ENCODE measurements at places on chromosomes 3 and 15.

GRCh38 chr3:126782536-126782935 lies 78.5 kb downstream of the CHCHD6 start:
- DNase-seq = no peak

DNA sequence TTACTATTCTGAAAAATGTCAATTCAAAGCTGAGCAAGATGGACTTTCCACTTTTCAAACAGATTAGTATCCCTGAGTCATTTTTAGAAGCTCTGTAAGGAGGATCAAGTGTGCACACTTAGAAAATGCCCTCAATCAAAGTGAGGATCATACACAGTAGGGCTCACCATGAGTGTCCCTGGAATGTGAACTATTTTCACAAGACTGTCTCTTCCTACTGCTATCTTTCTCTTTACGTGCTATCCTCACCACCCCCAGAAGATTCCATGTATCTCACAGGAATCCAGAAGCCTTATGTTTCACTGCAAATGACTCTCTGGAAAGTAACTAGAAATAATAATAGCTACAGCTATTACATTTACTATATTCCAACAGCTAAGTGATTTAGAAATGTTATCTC lies 349.9 kb upstream of the TGFBR2 start:
- DNase-seq = no peak

DNA sequence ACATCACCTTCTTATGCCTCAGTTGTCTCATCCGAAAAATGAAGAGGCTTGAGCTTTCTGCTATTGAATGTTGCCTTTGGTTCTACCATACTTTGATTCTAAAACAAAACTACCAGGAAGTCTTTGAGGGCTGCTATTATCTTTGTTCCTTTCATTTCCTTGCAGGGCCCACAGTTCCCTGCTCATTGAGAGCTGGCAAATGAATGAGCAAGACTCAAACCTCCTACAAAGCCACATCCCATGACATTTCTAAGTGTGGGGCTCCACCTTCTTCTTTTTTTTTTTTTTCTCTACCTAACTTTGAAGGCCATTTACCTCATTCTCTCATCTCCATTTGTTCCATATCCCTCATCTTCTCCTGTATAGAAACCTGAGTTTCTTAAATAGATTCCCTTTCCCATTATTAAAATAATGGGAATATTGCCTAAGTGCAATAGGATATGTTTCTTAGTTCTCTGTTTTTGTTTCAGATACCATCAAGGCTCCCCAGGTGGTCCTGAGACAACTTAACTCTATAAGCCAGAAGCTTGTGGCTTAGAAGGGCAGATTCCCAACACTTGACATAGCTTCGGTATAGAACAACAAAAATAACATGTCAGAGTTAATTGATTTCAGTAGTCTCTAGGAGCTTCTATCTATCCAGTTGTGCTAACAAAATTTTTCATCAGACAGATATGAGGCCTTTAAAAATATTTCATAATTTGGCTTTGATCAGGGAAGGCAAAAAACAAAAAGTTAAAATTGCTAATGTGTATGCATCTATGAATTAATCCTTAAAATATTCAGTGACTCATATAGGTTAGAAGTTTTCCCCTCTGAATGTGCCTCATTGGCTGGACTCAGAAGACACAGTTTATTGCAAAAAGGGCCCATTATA lies 951.6 kb downstream of the TUSC7 start:
- DNase-seq = no peak

- DNase-seq = no peak
Measured at GRCh38 chr3:53803816-53804695, 42.2 kb downstream of the CHDH start.

- no peak for DNase-seq
Measured at GRCh38 chr3:105764378-105765307, 104.2 kb downstream of the CBLB start.

GRCh38 chr15:63922261-63922904 lies 88.6 kb upstream of the HERC1 start:
- no peak for DNase-seq

Measured in H9 (cell line).